Activated T-cell treated with anti-CD3 and anti-CD28 coated beads, Interleukin-2, amount 50 U/mL, for 4 hours (primary cell): ENCODE measurements at places on chromosomes 2 and 18. TPM values are rescaled to one million over a fixed set of nuclear protein-coding genes. Genes with fewer than 3 reads are reported as not detected.

Gene MRPS5
- 70.2 TPM for total RNA-seq

Gene DUSP19
- total RNA-seq: 2.5 TPM

Gene MYO3B
- total RNA-seq: 0.08 TPM

Gene KCNS3
- total RNA-seq: not detected

Gene ZFAND2B
- total RNA-seq: 27.0 TPM

Gene ELOA2
- total RNA-seq: not detected

Gene LDLRAD4
- total RNA-seq: 17.5 TPM

Gene TEX44
- total RNA-seq: not detected

Gene UGT1A5
- not detected for total RNA-seq

Gene PTPRN
- total RNA-seq: 0.19 TPM

Gene ACTG2
- total RNA-seq: 0.89 TPM

Gene GRB14
- not detected for total RNA-seq

Gene C2orf66
- total RNA-seq: not detected

Gene ATP6V1C2
- not detected for total RNA-seq

Gene CTAGE1
- total RNA-seq: not detected

Gene ASPRV1
- 0.46 TPM for total RNA-seq
